ENCODE measurements at places on chromosomes 1 and 21. TPM values are rescaled to one million over a fixed set of nuclear protein-coding genes. Genes with fewer than 3 reads are reported as not detected.

DNA sequence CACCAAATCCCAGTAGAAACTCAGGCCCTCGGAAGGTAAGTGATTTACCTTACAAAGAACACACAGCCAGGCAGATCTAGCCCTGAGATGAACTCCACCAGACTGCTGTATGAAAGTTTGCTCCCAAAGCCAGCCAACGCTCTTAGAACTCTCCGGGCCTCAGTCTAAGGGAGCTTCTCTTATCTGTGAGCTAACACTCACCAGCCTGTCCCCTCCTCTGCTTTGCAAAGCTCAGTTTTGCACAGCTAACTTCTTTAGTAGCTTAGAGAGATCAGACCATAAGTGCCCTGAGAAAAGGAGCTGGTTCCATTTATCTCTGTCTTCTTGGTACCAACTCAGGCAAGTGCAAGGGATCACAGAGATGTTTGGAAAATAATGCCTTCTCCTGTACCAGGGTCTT, 195.8 kb upstream of the JUN start:
- H3K27ac ChIP-seq, result no peak overlapping the region
- no peak for DNase-seq
- H3K4me1 ChIP-seq, result no peaks in the 10 kb centered on the region
- no peak overlapping the region for H3K4me3 ChIP-seq
- no peaks in the 10 kb centered on the region for H3K36me3 ChIP-seq
- H3K27me3 ChIP-seq, result no peaks in the 10 kb centered on the region

LCE2C gene
- not detected for total RNA-seq

GRCh38 chr1:44368471-44369151, 13.6 kb upstream of the ERI3 start:
- peaks cover 18% of the 10 kb centered on the region for H3K27me3 ChIP-seq
- DNase-seq, result peak; percentile 63
- no peaks in the 10 kb centered on the region for H3K36me3 ChIP-seq
- H3K4me3 ChIP-seq, result no peak overlapping the region

- no peak overlapping the region for H3K27ac ChIP-seq
- H3K27me3 ChIP-seq, result no peaks in the 10 kb centered on the region
- no peaks in the 10 kb centered on the region for H3K36me3 ChIP-seq
- no peak for DNase-seq
Observed at GRCh38 chr1:77447669-77448068, 165.8 kb downstream of the AK5 start.

DNA sequence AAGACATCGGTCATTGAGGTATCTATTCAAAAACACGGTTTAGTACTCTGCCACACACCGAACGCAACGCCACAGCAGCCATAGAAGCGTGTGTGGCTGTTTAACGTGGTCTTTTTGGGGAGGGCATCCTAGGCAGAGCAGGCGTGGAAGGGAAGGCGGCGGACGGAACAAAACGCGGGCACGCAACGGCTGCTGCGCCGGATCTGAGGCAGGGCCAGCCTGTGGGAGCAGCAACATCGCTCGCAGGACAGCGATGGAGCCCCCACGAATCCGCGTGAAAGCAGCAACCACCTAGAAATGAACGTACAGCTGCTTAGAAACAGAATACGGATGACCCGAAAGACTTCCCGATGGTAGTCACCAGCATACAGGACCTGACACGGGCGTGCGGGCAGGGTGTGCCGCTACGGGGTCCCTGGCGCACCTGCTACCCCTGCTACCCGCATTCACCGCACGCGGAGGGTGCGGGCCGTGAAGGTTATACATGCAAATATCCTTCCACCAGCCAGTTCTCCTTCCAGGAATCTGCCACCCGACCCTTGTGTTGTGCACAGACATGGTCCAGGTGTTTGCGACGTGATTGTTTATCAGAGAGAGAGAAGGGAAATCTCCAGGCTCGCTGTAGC, 114.4 kb upstream of the COL6A1 start:
- no peak for DNase-seq
- no peaks in the 10 kb centered on the region for H3K36me3 ChIP-seq
- peaks cover 37% of the 10 kb centered on the region for H3K4me1 ChIP-seq
- H3K27ac ChIP-seq, result no peak overlapping the region

- H3K36me3 ChIP-seq, result no peaks in the 10 kb centered on the region
- peaks cover 66% of the 10 kb centered on the region for H3K4me1 ChIP-seq
- no peak overlapping the region for H3K4me3 ChIP-seq
- peak overlapping the region; percentile 70 for H3K27ac ChIP-seq
- peak; percentile 51 for DNase-seq
Observed at GRCh38 chr1:210236386-210236839, 3.8 kb downstream of the SERTAD4 start.

DNA sequence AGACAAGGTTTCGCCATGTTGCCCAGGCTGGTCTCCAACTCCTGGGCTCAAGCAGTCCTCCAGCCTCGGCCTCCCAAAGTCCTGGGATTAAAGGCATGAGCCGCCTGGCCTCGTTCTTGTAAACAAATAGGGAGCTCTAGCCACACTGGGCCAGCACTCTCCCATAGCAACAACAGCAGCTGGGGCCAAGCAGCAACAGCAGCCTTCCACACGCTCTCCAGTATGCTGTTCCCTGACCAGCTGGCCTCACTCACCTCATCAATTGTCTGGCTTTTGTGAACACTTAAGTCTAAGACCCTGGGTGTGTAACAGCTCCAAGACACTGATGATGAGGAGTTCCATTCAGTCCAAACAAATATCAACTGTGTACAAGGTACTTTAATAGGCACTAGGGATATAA, 16.9 kb upstream of the GLIS1 start:
- H3K36me3 ChIP-seq, result no peaks in the 10 kb centered on the region
- no peak for DNase-seq
- H3K4me1 ChIP-seq, result no peaks in the 10 kb centered on the region
- H3K4me3 ChIP-seq, result no peak overlapping the region
- no peaks in the 10 kb centered on the region for H3K27me3 ChIP-seq
- no peak overlapping the region for H3K27ac ChIP-seq

OPTC gene
- not detected for total RNA-seq

RHBDL2 gene
- total RNA-seq, result 0.59 TPM

DNA sequence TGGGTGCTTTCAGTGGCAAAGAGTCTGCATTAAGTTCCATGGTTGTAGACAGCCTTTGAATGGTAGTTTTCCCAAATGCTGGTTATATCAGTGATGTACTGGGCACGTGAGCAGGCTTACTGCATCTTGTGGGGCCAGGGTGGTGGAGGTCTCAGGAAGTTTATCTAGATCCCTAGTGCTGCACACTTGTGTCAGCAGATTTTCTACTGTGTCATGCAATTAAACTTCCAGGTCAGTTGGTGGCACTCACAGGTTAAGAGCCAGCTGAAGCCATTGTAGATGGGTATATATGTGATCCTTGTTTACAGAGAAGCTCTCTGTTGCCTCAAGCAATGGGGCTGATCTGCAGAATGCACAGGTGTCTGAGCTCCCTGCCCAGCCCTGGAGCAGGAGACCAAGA, 33.0 kb downstream of the FOXJ3 start:
- no peak for DNase-seq
- no peaks in the 10 kb centered on the region for H3K27me3 ChIP-seq
- H3K4me1 ChIP-seq, result no peaks in the 10 kb centered on the region
- no peaks in the 10 kb centered on the region for H3K36me3 ChIP-seq

GRCh38 chr1:236673289-236673919, 12.9 kb upstream of the ACTN2 start:
- peak overlapping the region; percentile 25 for H3K4me3 ChIP-seq
- no peaks in the 10 kb centered on the region for H3K4me1 ChIP-seq
- H3K27me3 ChIP-seq, result no peaks in the 10 kb centered on the region
- H3K27ac ChIP-seq, result no peak overlapping the region
- H3K36me3 ChIP-seq, result no peaks in the 10 kb centered on the region
- no peak for DNase-seq

GRCh38 chr1:20555025-20555757, 2.8 kb downstream of the FAM43B start:
- no peaks in the 10 kb centered on the region for H3K4me1 ChIP-seq
- no peak overlapping the region for H3K27ac ChIP-seq
- peaks cover 72% of the 10 kb centered on the region for H3K27me3 ChIP-seq
- no peak overlapping the region for H3K4me3 ChIP-seq
- peak; percentile 82 for DNase-seq
- H3K36me3 ChIP-seq, result no peaks in the 10 kb centered on the region

TLR5 gene
- total RNA-seq, result 0.88 TPM

MYBPHL gene
- total RNA-seq, result not detected

CHIA gene
- not detected for total RNA-seq

- no peaks in the 10 kb centered on the region for H3K36me3 ChIP-seq
- no peaks in the 10 kb centered on the region for H3K27me3 ChIP-seq
- no peak overlapping the region for H3K4me3 ChIP-seq
- H3K4me1 ChIP-seq, result no peaks in the 10 kb centered on the region
- H3K27ac ChIP-seq, result no peak overlapping the region
Observed at GRCh38 chr1:160664573-160665051, 17.8 kb upstream of the SLAMF1 start.

ATP1A2 gene
- 0.72 TPM for total RNA-seq

GRCh38 chr1:223106856-223107255, 36.2 kb downstream of the TLR5 start:
- H3K4me3 ChIP-seq, result no peak overlapping the region
- no peak for DNase-seq
- no peak overlapping the region for H3K27ac ChIP-seq
- no peaks in the 10 kb centered on the region for H3K36me3 ChIP-seq
- H3K4me1 ChIP-seq, result no peaks in the 10 kb centered on the region
- H3K27me3 ChIP-seq, result peaks cover 40% of the 10 kb centered on the region

- no peaks in the 10 kb centered on the region for H3K36me3 ChIP-seq
- no peak overlapping the region for H3K27ac ChIP-seq
- H3K4me3 ChIP-seq, result no peak overlapping the region
- H3K4me1 ChIP-seq, result peaks cover 6% of the 10 kb centered on the region
- DNase-seq, result no peak
Observed at GRCh38 chr1:157162345-157162744, 24.1 kb upstream of the ETV3 start.

DNA sequence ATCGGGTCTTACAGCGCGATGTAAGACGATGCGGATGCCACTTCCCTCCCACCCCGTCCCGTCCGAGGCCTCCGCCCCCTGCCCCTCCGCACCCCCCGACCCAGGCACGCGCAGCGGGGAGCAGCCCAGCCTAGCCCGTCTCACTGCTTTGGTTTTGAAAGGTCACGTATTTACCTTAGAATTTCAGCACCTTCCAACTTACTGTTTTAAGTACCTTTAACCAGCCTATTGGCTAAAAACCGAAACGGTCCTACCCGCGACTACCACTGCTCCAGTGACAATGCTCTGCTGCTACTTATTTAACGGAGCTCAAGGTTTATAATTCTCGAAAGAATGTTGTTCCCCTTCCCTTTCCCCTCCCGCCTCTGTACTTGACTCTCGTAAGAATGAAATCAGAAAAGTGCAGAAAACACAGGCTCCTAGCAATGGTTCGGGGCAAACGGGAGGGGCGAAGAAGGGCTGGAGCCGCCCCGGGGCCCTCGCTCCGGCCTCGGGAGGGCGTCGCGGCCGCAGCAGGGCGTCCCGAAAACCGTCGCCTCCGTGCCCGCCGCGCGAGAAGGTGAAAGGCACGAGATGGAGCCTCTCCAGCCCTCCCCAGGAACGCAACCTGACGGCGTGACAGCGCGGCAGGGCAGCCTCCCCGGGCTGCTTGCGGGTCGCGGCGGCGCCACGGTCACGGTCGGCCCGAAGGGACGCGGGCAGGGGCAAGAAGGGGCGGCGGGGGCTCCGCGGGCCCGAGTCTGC, 667 bp downstream of the TMEM50B start:
- peak overlapping the region; percentile 90 for H3K27ac ChIP-seq
- H3K36me3 ChIP-seq, result no peaks in the 10 kb centered on the region
- no peaks in the 10 kb centered on the region for H3K27me3 ChIP-seq
- peak overlapping the region; percentile 88 for H3K4me3 ChIP-seq

DNA sequence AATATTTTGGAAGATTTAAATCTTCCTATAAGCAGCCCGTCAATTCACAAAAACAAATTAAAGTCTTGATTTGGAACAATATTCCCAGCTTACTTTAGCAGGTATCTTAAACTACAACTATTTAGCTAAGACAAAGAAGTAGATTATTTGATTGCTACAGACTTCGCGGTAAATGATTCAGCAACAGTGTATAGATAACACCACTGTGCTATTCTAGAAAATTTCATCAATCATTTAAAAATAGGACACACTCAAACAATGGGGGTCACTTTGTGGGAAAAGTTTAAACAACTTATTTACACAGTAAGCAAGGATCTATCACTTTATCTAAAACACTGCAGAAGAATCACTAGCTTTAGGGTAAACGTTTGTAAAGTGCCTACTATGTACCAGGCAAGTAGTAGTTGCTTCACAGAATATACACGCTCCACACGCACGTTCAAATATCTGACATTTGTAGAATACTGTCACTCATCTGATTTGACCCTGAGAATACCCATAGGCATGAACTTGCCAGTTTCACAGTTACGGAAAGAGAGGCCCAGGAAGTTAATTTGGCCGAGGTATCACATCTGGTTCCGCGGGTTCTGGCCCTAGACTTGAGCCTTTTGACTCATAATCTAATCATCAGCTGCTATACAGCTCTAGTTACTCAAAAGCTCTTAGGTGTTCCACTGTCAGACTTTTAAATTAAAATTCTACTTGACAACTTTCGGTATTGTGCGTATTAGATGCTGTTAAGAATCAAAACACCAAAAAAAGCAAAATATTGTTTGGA, 876 bp downstream of the DENND2C start:
- no peaks in the 10 kb centered on the region for H3K36me3 ChIP-seq
- no peaks in the 10 kb centered on the region for H3K27me3 ChIP-seq
- peak overlapping the region; percentile 92 for H3K4me3 ChIP-seq
- H3K4me1 ChIP-seq, result peaks cover 7% of the 10 kb centered on the region
- H3K27ac ChIP-seq, result peak overlapping the region; percentile 94

DNA sequence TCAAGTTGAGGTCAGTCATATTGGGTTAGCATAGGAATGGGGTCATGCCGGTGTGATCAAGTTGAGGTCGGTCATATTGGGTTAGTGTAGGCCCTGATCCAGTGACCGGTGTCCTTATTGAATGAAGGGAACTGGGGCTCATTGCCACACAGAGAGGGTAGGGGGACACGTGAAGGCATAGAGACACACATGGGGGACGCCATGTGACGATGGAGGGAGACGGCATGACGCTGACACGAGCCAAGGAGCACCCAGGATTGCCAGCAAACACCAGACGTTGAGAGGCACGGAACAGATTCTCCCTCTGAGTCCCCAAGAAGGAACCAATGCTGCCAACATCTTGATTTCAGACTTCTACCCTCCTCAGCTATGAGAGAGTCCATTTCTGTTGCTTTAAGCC, 136.9 kb upstream of the ZBTB40 start:
- H3K27ac ChIP-seq, result no peak overlapping the region
- peaks cover 10% of the 10 kb centered on the region for H3K27me3 ChIP-seq
- no peak for DNase-seq

- H3K27me3 ChIP-seq, result no peaks in the 10 kb centered on the region
- H3K36me3 ChIP-seq, result no peaks in the 10 kb centered on the region
- no peaks in the 10 kb centered on the region for H3K4me1 ChIP-seq
- DNase-seq, result no peak
- H3K27ac ChIP-seq, result no peak overlapping the region
Observed at GRCh38 chr1:73860421-73860950, 337.5 kb downstream of the LRRIQ3 start.

USH2A gene
- under 0.01 TPM for total RNA-seq

UCHL5 gene
- total RNA-seq, result 28.0 TPM

CBR1 gene
- total RNA-seq, result 73.5 TPM

PLA2G4A gene
- total RNA-seq, result 12.3 TPM

Data from osteoblast (primary cell).